Non-pigmented ciliary epithelial cell (primary cell): ENCODE measurements at places on chromosomes 3 and 15.

DNA sequence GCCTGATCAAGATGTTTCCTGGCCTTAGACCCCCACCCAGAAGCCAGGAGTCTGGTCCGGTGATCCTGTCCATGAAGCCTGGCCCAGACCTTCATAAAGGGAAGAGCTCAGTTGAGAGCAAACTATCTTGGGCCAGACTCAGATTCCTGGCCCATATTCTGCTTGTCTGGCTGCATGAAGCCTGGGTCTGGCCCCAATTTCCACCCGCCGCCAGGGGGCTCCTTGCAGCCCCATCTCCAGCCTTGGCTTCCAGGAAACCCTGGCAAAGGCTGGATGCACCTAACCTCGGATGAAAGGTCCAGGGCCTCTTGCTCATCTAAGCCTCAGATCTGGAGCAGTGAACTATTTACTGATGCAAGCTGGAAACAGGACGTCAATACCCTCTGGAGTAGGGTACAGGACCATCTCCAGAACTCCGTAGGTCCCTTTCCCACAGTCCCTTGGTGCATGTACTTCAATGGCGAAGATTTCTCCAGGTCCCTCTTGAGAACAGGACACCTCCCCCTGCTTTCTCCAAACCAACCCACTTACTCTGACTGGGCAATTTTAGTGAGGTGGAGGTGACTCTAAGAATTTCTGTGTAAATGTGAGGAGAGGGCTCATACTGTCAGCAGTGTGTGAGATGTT, 5.6 kb downstream of the FOXL2 start:
- no peak for DNase-seq

- DNase-seq = no peak
These were observed 129.7 kb downstream of the NR2E3 start for GRCh38 chr15:71939981-71940588.

DNA sequence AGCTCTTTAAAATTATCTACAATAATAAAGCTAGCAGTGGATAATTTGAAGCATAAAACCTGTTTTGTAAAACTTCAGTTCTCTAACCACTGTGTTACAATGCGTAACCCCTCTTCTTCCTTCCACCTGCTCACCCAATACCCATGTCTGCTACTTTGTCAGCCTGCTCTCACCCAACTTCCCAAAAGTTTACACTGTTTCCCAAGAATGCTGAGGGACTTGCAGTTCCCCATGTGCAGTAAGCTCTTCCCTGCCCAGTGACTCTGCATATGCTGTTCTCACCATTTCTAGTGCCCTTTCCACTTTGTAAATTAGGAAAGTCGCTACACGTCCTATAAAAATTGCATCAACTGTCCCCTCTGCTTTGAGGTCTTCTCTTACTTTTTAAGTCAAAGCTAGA, 315.9 kb upstream of the SEMA6D start:
- DNase-seq = no peak

GRCh38 chr3:50385754-50386153, 26.4 kb upstream of the TMEM115 start:
- no peak for DNase-seq

DNA sequence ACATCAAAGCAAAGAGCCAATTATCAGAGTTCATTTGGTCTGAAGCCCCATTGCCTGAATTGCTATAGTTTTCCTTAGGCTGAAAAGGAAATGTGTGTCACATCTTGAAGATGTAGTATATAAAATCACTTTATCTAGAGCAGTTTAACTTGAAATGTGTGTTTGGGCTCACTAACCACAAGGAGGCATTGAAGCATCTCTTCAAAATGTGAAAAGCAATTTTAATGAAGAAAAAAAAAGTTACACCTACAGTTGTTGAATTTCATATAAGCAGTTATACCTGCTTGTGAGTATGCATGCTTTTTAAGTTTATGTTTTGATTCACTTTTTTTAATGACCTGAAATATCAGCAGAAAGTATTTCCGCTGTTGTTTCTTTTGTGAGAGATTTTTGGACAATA, 129.3 kb downstream of the IQCH start:
- no peak for DNase-seq

GRCh38 chr3:9130345-9131305, 118.8 kb downstream of the SRGAP3 start:
- DNase-seq = no peak

DNA sequence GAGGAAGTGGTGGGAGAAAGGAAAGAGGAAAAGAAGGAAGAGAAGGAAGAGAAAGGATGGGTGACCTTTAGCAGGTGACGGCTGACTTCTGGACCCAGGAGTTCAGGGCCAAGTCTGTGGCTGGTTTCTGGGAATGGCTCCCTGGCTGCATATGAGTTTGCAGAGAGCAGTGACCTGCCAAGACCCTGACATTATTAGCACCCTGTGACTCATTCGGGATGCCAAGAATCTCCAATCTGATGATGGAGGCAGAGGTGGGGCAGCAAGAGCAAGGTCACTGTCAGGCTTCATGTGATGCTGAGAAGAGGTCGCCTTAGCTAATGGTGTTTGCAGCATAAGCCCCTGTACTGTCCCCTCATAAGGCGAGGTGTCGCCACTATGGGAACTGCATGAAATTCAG, 42.6 kb downstream of the MYZAP start:
- no peak for DNase-seq

GRCh38 chr3:14623569-14624051, 28.0 kb upstream of the CCDC174 start:
- DNase-seq = no peak

- no peak for DNase-seq
These were observed 178.2 kb downstream of the RAB11A start for GRCh38 chr15:66047321-66048024.

DNA sequence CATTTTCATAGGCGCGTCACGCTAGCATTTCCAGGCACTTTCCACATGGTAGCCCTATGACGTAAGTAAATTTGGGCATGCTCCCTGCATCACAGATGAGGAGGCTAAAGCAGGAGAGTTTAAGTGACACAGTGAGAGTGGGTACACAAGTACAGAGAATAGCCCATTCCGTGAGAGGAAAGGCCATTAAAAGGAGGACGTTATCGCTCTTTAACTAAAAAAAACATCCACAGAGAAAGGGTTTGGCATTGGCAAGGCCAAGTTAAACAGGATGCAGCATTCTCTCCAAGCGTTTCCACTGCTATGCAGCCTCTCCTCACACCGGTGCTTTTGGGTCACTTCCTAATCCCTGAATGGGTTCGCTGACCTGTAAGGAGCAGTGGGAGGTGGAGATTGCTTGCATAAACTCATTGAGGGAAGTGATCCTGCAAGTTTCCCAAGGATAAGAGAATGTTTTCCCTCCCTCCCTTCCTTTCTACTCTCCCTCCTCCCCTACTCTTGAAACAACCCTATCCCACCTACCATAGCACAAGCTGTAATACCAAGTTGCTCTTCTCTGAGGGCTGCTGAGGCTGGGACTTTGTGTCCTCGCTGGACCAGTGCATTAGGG, 147.7 kb downstream of the VGLL4 start:
- peak; percentile 58 for DNase-seq

DNA sequence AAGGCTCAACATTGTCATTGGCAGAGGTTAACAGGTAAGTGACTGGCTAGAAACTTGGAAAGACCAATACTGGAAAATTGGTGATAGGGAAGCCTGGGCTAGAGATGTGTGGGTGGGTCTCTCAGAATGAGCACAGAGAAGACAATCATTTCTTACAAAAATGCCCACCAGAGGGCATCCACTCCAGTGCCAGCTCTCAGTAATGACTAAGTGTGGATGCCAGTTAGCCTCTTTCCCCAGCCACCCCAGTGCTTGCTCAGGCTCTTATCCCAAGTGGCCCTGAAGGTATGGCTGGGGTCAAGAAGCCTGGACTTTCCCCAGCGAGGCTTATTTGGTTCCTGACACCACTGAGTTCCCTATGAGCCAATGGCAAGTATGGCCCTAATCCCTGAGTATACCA, 115.9 kb upstream of the ST8SIA2 start:
- DNase-seq = no peak

DNA sequence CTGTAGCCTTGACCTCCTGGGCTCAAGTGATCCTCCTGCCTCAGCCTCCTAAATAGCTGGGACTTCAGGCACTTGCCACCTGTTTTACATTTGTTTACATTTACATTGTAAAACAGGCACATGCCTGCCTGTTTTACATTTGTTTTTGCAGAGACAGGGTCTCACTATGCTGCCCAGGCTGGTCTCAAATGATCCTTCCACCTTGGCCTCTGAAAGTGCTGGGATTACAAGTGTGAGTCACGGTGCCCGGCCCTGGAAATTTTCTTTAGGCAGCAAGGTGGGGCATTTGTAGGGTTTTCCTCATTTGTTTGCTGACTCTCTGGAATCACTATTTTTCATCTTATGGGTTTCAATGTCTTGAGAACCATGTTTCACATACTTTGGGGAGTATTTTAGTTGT, 25.0 kb downstream of the PIF1 start:
- no peak for DNase-seq

DNA sequence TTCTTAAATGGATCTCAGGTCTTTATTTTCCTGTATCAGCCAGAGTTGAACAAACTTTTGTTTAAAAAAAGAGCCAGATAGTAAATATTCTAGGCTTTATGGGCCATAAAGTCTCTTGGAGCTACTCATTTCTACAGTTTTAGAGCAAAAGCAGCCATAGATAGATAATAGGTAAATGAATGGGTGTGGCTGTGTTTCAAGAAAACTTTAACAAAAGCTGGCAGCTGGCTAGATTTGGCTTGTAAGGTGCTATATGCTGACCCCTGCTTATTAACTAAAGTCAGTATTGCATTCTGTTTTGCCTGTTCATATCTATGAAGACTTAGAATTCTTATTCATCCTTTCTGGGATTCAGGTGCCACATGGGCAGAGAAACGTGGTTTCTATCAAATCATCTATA, 29.0 kb downstream of the MFN1 start:
- no peak for DNase-seq

DNA sequence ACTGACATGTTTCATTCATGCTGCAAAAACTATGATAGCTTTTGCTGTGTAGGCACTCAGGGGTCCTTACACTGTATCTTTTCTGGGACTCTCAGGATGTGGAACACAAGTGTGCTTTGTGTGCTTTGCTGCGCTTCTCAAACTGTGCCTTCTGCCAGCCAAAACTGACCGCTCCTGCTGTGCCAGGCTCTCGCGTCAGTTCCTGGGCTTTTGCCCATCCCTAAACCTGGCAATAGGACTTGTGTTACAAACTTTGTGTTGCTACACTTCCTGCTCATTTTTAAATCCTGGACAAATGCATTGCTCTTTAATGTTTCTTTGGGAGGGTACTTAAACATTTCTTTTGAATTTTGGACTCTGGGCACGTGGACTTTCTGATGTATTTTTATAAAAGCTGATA, 60.3 kb downstream of the DIPK2A start:
- DNase-seq = no peak

DNA sequence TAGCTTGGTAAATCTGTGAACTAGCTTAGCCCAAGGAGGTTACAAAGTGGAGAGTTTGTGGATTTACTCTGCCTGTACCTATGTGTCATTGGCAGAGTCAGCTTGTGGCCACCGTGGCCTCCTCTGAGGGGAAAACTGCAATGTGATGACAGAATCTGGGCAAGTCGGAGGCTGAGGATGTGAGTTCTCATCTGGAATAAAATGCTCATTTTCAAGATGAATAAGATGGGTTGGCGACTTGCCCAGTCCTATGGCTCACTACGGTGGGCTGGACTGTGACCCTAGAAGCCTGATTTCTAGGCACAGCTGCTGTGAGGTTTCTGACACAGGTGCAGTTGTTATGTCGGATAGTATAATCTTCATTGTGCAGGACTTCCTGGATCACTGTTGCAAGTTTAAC, 83.7 kb downstream of the ETV5 start:
- peak; percentile 26 for DNase-seq

- no peak for DNase-seq
These were observed 110.4 kb downstream of the FILIP1L start for GRCh38 chr3:100003609-100004503.

- DNase-seq = no peak
These were observed 53.7 kb downstream of the PIK3CB start for GRCh38 chr3:138781012-138781470.

DNA sequence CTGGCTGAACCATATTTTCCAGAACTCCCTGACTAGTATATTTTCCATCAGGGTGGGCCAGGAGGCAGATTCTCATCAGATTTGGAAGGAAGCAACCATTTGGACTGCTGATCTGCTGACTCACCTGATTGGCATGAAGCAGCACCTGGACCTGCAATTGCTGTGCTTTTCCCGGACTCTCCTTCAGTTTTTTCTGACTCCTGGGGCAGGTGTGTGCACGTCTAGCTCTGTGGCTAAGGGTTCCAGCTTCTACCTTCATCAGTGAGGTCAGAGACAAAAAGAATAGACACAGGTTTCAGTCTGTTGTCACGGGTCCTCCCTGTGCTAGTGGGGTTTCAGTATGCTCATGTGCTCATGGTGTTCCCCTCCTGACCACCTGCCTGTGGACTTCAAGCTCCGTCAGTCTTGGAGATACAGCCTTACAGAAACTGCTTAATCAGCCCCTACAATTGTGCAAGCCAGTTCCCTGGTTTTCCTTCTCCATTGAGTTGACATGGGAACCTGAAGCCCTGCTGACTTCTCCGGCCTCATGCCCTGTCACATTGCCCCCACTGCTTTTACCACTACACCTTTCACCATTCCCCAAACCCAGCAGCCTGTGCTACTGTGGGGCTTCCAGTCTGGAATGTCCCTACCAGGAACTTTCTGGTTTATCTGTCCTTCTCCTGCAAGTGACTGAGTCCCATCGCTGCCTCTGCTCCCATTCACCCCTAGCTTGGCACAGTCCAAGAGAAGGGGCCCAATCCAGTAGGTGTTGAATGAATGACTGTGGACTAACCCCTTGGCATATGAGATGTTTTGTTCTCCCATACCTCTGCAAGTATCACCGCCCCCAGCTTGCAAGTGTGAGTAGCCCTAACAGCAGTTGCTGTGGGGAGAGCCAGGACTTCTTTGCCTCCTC, 31.7 kb downstream of the HMCES start:
- no peak for DNase-seq

- DNase-seq = no peak
These were observed 80.7 kb upstream of the PCSK6 start for GRCh38 chr15:101570241-101570640.

DNA sequence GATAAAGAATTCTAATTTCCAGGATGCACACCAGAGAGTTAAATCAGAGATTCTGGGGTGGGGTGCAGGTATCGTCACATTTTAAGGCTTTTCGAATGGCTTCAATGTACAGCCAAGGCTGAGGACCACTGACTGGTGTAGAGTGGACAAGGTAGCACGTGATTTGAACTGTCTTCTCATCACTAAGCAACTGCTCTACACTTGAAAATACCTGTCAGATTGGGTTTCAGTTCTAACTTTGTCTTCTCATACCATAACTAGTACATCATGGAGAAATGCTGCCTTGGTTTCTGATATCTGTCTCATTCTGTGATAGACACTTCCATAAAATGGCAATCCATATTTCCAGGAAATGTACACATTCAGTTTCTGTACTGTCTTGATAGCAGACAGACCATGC, 58.0 kb upstream of the MRPL3 start:
- no peak for DNase-seq

GRCh38 chr3:53719796-53720195, 126.4 kb downstream of the CHDH start:
- DNase-seq = no peak
